ENCODE measurements at places on chromosomes 2 and 18.
A peak's percentile ranks its signal among the peaks of the same experiment; 100 is the strongest.

- DNase-seq, result no peak
Measured at GRCh38 chr2:177816766-177817165, 255.8 kb downstream of the PDE11A start.

- DNase-seq, result no peak
Measured at GRCh38 chr18:66724664-66725356, 120.9 kb upstream of the CDH19 start.

DNA sequence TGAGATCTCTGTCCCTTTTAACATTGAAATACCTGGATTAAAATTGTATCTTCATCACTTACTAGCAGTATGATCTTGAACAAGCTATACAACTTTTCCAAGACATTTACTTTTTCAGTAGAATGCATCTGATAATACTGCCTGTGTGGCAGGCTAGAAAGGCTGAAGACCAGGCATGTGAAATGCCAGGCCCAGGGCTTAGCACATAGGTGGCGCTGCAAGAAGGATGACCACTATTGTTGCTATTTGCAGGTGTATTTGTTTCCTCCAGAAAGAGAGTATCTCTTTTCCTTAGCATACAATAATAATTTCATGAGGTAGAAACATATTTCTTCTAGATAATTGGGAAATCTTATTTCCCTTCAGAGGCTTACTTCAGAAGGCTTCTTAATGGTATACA, 331.3 kb downstream of the THSD7B start:
- DNase-seq, result no peak

- no peak for DNase-seq
Measured at GRCh38 chr2:8612734-8613179, 69.1 kb upstream of the ID2 start.

DNA sequence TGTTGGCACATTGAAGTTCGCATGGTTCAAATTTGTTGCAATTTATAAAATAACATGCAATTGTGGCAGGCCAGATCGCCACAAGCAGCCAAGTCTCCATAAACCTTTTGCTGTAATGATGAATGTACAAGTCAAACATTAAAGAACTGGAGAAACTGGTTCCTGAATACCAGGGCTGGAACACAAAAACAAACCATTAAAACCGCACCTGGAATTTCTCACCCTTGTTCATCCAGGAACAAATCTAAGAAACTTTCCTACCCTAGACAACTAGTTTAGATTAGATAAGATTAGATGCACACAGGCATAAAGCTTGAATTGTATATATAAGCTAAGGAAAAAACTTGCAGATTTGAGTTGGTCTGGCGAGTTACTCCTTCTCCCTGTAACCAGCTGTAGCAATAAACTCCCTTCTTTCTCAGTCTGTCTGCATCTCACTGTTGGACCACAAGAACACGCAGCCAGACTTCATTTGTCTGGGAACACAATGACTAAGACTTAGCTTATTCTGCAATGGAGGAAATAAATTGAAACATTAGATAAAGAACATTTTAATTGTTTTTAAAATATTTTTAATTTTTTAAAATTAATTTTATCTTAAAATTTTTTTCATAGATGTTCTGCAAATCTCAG, 1835.5 kb upstream of the LRRTM1 start:
- DNase-seq, result no peak

DNA sequence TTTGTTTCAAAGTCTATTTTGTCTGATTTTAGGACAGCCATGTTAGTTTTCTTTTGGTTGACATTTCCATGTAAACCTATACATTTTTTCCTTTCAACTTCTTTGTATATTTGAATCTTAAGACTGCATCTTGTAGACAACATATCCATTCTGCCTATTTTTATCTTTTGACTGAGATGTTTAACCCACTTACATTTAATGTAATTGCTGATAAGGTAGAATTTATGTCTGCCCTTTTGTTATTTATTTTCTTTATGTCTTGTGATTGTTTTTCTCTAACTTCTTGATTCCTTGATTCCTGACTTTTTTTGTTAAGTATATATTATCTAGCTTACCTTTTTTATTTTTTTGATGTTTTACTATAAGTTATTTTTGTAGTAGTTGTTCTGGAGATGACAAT, 542.5 kb downstream of the SUCLG1 start:
- no peak for DNase-seq

DNA sequence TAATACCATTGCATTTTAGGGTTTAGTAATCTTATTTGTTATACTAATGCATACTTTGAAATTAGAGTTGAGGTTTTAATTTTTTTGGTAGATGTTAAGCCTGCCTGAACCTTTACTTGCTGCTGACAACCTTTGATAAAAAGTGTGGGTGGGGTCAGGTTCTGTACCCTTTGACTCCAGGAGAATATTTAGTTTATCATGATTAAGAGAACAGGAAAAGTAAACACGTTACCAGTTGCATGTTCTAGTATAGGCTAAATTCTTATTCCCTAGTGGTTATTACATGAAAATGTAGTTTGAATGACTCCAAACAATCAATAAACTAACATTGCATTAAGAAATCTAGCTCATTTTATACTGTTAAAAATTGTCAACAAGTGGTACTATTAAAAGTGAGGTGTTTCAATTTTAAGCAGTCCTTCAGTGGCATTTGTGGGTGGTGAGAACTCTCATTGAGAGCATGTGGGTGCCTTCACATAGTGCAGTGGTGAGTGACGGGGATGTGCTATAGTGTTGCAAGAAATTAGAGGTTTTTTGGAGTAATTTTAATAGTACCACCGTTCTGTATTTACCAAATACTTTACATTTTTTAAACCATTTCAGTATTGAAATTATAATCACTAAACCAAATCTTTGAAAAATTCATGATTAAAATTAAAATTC, 29.9 kb downstream of the PHLPP1 start:
- DNase-seq, result no peak

GRCh38 chr2:34096562-34097171, 497.6 kb upstream of the FAM98A start:
- peak; percentile 69 for DNase-seq

GRCh38 chr2:216030216-216030615, 16.9 kb upstream of the MREG start:
- no peak for DNase-seq

- DNase-seq, result no peak
Measured at GRCh38 chr2:157415591-157416101, 28.2 kb downstream of the CYTIP start.

GRCh38 chr18:24659827-24660720, 199.6 kb downstream of the HRH4 start:
- peak; percentile 46 for DNase-seq

DNA sequence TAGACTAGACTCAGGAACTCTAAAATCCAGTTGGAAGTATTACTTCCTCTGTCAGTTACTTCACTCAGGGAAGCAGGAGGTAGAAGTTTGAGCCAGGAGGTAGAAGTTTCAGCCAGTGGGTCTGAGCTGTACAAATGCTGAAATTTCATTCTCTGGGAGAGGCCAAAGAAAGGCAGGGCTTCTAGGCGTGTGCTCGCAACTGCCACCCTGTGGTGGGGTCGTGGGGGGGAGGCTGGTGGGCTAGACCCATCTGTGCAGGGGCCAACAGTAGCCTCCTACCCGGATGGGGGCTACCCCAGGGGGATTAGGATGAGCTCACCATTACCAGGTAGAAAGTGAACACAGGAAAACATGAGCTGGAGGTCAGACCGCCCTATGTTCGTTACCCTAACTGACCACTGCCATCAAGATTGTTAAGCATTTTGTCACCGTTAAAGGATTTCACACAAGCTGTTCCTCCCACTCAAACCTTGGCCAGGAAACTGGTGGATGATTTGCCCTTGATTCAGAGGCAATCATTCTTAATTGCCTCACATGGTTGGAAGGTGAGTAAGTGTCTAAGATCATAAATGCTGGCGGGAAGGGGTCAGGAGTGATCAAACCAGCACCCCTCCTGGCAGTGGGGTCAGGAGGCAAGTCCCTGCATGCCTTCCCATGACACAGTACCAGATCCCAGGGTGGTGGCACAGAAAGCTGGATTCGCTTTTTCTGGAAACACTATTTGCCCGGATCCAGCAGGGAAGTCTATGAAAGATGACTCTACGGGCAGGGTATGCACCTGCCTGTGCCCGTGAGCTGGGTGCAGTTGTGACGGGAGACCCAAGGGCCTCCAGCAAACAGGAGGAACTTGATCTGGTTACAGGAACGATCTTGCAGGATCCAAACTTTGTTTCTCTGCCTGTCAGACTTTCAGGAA, 5.2 kb upstream of the FHL2 start:
- peak; percentile 93 for DNase-seq

- peak; percentile 46 for DNase-seq
Measured at GRCh38 chr2:19949071-19949470, 40.8 kb downstream of the WDR35 start.

GRCh38 chr2:113910967-113911678, 21.2 kb downstream of the ACTR3 start:
- no peak for DNase-seq

DNA sequence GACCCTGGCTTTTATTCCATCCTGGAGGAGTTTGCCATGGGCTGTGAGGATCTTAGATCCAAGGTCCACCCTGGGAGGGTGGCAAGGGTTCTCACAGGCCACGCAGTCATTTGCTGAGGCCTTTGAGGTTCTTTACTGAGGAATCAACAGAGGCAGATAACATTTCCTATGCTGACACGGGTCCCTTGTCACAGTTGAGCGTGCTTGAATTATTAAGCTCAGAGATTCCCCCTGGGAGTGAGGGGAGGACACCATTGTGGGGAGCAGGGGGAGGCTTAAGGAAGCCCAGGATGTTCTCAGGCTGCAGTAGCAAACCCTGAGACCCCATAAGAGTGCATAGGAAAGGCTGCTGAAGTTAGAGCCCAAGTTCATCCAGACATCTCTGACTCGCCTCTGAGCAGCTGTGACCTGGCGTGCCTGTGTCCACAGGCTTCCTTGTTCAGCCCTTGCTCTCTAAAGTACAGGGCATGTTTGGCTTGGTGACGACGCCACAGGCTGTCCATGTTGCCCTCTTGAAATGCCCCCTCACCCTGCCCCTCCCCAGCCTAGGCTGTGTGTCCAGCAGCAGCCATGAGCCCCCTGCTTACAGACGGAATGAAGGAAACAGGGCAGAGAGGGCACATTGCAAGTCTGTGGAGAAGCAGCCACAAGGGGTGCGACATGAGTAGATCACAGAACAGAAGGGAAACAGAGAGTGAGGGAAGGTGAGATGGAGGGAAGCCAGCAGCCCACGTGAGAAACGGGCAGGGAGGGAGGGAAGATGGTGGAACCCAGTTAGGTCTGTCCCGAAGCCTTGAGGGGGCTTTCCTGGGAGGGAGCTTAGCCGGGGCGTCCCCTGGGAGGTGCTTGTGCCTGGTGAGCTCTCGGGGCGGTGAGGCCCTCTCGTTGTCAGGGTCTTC, 34.0 kb downstream of the NAPG start:
- DNase-seq, result no peak

DNA sequence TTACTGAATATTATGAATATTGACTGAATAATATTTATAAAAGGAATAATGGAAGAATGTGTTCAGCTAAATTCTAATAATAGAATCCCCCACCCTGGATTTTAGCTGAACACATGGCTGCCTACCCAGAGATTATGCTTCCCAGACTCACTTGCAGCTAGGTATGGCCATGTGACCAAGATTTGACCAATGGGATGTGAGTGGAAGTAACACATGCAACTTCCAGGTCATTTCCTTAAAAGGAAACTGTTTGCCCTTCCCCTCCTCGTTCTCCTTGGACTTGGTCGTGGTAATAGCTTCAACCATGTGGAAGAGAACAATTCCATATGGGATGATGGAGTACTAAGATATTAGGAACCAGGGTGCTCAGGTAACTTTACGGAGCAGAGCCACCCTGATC, 47.8 kb downstream of the KIAA2012 start:
- no peak for DNase-seq

GRCh38 chr2:124609667-124610066, 584.6 kb downstream of the CNTNAP5 start:
- no peak for DNase-seq

GRCh38 chr2:236507393-236508085, 62.1 kb upstream of the ACKR3 start:
- DNase-seq, result peak; percentile 63

DNA sequence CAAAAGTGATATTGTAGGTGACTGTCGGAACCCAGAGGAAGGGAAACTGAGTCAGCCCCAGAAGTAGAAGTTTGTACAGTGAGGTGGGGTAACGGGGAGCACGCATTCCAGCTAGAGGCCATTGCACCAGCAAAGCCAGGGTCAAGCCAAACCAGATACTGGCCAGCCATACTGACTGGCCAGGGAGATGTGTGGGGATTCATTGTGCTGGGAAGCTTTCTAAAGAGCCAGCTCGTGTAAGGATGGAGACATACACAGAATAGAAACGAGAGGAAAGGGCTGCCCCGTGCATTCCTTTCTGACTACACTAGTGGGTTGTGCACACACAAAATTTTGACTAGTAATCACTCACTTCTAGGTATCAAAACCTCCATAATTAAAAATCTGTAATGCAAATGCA, 175.3 kb upstream of the PID1 start:
- no peak for DNase-seq

DNA sequence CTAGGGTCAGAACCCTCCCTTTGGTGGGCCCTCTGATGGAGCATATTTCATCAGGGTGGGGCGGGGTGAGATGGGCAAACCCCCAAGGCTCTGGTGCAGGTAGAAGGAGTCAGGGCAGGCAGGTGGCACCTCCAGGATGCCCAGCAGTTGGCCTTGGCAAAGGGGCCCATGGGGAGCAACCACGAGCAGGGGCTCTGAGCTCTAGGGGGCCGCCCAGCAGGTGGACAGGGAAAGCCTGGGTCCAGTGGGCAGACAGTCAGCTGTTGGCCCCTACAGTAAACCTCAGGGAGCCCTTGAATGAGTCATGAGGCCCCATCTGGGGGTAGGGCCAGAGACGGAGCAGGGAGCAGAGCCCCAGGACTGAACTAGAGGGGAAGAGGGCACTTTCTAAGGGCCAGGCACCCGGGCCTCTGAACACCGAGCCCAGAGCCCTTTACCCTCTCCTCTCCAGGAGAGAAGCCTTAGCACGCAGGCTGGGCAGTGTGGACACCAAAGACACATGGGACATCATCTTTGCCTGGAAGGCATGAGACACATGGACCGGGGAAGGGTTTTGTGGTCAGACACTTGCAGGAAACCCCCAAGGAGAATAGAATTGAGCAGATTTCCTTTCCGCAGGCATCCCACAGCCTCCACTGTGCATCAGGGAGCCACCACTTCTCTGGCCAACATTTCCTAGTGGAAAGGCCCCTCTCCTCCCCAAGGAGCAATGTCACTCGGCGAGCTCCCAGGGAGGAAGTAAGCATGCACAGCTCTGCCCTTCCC, 257.3 kb downstream of the GLI2 start:
- DNase-seq, result no peak

GRCh38 chr18:78303519-78304191, 676.0 kb upstream of the SALL3 start:
- no peak for DNase-seq

- no peak for DNase-seq
Measured at GRCh38 chr18:61085761-61086160, 247.5 kb upstream of the CDH20 start.

DNA sequence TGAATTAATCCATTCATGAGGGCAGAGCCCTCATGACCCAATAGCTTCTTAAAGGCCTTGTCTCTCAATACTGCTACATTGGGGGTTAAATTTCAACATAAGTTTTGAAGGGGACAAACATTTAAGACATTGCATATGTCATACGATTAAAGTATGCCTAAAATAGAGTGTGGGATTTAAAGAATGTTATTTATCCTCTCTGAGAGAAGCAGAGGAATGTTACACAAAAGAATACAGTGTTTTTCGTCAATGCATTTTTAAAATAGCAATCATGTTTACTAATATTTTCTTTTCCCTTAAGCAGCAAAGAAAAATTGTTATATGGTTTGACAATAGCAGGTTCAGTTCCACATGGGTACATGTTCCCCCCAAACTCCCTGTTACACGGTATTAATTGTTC, 363.1 kb downstream of the NUP35 start:
- DNase-seq, result no peak
